Nephron progenitor cell (in vitro differentiated cells): ENCODE measurements at places on chromosomes 1 and 21.

- no peak for DNase-seq
Measured at GRCh38 chr1:110878591-110878990, 5.6 kb downstream of the CD53 start.

DNA sequence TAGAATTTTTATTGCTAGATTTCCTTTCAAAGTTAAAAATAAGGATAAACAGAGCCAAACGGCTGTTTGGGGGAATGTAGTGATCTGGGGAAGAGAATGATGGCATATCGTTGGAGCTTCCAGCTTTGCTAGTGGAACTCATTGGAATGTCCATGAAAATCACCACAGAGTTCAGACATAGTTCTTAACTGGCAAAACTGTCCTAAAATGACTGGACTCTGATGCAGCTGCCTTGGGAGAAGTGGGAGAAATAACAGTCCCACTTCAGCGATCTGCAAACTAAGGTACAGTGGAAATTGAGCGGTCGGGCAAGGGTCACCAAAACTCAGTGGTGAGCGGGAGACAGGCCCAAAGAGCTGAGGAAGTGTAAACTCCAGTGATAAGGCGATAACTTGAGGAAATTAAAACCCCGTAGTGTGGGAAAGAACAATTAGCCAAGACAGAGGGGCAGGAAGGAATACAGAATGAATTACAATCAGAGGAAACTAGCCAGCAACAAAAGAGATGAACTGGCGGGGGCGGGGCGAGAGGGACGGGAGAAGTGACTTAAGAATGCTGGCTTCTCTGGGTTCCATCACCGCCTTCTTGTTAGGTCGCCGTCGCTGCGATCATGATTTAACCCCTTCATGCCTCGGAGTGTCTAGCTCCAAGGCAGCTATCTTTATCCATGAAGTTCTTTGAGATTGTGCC, 89.8 kb upstream of the ARHGAP29 start:
- peak; percentile 67 for DNase-seq

DNA sequence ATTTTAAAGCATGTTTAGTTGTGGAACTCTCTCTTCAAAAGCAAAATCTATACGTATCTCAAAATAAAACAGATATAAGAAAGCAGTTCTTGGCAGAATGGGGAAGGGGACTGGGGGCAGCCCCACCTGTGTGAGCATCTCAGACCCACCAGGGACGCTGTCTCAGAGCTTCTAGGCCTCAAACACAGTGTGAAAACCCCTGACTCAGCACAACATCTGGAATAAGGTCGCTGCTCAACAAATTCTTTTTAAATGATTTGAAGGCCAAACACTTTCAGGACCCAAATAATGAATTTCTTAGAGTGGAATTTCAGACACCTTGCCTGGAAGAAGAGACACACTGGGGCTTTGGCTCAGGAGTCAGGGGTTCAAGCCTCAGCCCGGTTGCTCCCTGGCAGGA, 27.1 kb upstream of the GRHL3 start:
- no peak for DNase-seq

DNA sequence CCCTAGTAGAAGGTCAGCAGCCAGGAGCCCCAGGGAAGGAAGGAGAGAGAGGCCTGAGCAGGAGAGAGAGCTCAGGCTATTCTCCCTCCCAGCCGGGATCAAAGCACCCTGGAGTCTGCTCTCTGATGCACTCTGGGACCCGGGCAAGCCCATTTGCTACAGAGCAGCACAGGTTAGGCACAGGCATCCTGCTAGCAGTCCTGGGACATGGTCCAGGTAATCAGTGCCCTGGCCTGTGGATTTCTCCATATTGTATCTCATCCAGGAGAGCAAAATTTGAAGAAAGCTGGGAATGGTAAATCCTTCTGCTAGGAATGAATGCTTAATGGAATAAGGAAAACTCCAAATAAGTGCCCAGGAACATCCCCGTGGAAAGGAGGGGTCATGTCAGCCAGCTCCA, 130.3 kb downstream of the HIVEP3 start:
- DNase-seq = no peak

- no peak for DNase-seq
Measured at GRCh38 chr1:20931930-20932436, 144.9 kb upstream of the HP1BP3 start.

DNA sequence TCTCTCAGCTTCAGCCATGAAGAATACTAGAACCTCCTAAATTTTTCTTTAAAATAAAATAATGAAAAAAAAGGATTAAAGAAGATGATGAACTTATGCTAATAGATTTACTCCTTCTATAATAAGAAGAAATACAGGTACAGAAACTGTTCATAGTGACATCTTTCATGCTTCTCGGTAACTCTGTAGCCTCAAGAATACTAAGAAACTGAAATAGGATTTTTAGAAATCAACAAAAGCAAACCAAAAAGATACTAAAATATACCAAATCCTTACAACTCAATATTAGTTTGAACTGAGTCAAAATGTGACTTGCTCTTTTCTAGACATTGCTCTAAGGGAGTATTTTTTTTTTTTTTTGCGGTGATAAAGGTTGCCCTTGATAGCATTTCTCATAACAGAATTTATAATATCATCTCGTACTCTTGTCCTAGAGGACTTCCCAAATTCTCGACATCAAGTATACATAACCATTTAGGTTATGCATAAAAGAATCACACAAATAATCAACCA, 42.8 kb downstream of the ZZZ3 start:
- DNase-seq = no peak

- no peak for DNase-seq
Measured at GRCh38 chr1:57363165-57363564, 60.7 kb downstream of the DAB1 start.

- DNase-seq = no peak
Measured at GRCh38 chr1:20604678-20605077, 15.8 kb downstream of the CDA start.

DNA sequence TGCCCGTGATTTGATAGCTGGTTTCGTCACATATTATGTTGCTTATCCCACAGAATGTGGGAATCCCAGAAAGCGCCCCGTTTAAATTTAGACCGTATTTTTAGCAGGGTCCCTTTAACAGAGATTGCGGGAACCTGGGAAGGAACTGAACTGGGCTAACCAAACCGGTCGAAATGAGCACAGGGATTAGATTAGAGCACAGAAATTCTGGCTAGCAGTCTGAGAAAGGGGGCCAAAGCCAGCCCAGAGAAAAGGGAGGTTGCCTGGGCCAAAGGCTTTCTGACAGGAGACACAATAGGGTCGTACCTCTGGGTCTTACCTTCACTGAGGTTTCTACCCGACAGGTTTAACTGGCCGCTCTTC, 327 bp downstream of the LRRC40 start:
- DNase-seq = no peak

- no peak for DNase-seq
Measured at GRCh38 chr1:246058466-246058865, 448.6 kb downstream of the SMYD3 start.

DNA sequence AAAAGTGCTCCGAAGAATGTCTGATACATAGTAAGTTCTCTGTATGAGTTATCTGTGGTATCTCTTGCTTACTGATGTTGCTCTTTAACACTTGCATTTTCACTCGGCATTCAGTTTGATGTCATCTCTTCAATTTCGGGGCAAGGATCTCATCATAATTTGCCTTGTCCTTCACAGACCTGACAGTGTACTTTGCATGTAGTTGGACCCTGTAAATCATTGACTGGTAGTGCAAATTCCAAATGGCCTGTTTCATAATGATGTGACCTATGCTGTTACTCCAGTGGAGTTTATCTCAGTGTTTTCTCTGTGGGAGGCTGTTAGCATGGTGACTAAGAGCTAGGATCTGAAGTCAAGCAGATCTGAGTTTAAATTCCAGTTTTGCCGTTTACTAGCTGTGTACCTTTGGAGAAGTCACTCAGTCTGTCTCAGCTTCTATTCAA, 34.2 kb upstream of the ABCD3 start:
- DNase-seq = no peak

- no peak for DNase-seq
Measured at GRCh38 chr1:206967096-206967849, 3.0 kb downstream of the FCAMR start.

- no peak for DNase-seq
Measured at GRCh38 chr21:18826562-18826961, 423.0 kb upstream of the TMPRSS15 start.

- no peak for DNase-seq
Measured at GRCh38 chr1:27623327-27624212, 11.4 kb downstream of the FGR start.

DNA sequence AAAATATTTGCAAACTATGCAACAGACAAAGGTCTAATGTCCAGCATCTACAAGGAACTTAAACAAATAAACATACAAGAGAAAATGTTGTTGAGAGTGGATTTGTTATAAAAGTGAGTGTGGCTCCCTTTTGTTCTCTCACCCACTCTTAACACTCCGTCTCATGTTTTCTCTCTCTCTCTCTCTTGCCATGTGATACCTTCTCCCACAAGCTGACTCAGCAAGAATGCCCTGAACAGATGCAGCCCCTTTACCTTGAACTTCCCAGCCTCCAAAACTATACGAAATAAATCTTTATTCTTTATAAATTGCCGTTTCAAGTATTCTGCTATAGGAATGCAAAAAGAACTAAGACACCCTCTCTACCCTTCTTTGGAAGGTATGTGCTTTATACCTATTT, 234.1 kb downstream of the ADGRL2 start:
- no peak for DNase-seq
